ENCODE measurements at places on chromosomes 5 and 9. TPM values are rescaled to one million over a fixed set of nuclear protein-coding genes. Genes with fewer than 3 reads are reported as not detected.

TCF7 gene
- total RNA-seq = 3.2 TPM

FKTN gene
- total RNA-seq = 9.8 TPM

MYORG gene
- total RNA-seq = 2.1 TPM

CCDC192 gene
- total RNA-seq = not detected

SH3GL2 gene
- total RNA-seq = not detected

SERINC5 gene
- 7.1 TPM for total RNA-seq

LCN15 gene
- not detected for total RNA-seq

All from epithelial cell of alveolus of lung (primary cell).